ENCODE measurements at places on chromosomes 7 and 10.

DNA sequence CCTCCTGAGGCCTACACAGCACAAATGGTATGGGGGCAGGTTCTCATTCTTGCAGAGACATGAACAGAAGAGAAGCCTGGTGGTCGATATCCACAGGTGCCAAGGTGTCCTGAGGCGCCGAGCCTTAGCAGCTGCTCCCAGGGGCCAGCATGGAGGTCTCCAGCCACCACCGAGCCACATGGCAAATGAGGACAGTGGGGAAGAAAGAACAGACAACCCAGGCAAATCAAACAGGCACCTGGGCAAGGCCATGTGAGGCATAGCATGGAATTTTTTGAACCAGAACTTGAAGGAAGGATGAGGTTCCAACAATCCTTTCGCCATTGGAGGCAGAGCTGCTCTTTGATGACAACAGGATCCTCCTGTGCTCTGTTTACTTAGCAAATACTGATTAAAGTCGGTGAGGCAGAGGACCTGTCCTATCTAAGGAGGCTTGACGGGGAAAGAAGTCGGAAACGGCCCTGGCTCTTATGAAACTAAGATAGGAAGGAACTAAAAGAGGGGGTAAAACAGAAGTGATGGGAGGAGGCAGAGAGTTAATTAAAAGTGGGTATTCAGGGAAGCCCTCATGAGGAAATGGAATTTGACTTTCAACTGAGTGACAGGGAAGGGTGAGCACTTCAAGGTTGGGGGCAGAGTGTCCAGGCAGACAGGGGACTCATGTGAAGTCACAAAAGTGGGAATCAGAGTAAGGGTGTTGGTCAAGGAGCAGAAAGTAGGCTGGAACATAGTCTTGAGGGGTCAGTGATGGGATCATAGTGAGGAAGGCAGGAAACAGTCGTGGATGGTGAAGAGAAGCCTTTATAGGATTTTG lies 8.6 kb upstream of the CALML3 start:
- DNase-seq: no peak

DNA sequence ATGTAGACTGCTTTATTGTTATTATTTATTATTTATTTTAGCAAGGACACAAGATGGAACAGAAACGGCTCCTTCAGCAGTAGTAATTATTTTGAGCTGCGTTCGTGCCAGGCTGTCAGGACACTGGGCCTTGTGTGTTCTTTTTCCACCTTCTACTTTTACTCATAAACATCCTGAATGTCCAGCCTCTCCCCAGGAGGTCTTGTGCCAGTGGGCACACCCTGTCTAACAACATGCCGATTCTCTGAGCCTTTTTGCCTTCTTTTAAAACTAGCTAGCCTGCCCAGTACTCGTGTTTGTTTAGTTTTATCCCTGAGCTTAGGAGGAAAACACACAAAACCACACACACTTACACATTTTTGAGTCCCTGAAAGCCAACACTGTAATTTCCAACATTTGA lies 1.2 kb downstream of the SCIN start:
- no peak for DNase-seq

GRCh38 chr7:8152489-8153192 lies 109.3 kb downstream of the ICA1 start:
- no peak for DNase-seq

GRCh38 chr10:30231071-30231652 lies 117.9 kb downstream of the MTPAP start:
- no peak for DNase-seq

DNA sequence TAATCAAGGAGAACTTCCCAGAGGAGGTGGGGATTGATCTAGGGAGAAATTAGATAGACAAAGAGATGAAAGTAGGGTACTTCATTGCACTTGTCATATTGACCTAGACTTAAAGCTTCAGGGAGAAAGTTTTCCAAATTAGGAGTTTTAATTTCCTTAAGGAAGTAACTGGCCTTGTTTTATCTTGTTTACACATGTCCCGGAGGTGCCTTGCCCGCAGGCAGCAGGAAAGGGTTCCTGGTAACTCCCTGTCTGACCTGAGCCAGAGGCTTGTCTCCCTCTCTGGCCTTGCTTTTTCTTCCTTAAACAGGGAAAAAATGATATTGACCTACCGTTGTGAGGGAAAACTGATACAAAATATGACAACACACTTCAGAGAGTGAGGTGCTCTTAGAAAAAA lies 181.6 kb downstream of the EVX1 start:
- DNase-seq: no peak

GRCh38 chr7:111162692-111163091 lies 71.8 kb downstream of the LRRN3 start:
- DNase-seq: no peak

GRCh38 chr10:5900247-5900646 lies 10.2 kb downstream of the FBH1 start:
- no peak for DNase-seq

GRCh38 chr10:110407301-110408170 lies 90.2 kb upstream of the DUSP5 start:
- DNase-seq: no peak

GRCh38 chr10:126131341-126131740 lies 235.0 kb downstream of the FANK1 start:
- DNase-seq: peak; percentile 56

DNA sequence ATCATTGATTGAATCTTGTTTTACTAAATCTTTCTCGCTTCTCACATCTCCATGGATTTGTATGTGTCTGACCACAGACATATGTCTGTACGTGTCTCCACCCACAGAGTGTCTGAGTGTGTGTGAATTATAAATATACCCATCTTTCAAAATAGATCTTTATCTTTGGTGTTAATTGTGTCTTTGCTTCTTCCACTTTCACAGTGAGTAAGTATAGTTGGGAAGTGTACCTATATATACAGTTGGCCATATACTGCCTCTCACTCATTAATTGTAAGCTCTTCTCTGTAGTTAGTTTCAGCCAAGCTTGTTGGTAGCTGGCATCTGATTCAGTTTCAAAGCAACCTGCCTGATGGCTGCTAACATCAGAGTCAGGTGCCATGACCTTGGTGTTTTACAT lies 18.4 kb downstream of the EEPD1 start:
- DNase-seq: no peak

GRCh38 chr7:30901856-30902255 lies 9.8 kb upstream of the AQP1 start:
- DNase-seq: no peak

DNA sequence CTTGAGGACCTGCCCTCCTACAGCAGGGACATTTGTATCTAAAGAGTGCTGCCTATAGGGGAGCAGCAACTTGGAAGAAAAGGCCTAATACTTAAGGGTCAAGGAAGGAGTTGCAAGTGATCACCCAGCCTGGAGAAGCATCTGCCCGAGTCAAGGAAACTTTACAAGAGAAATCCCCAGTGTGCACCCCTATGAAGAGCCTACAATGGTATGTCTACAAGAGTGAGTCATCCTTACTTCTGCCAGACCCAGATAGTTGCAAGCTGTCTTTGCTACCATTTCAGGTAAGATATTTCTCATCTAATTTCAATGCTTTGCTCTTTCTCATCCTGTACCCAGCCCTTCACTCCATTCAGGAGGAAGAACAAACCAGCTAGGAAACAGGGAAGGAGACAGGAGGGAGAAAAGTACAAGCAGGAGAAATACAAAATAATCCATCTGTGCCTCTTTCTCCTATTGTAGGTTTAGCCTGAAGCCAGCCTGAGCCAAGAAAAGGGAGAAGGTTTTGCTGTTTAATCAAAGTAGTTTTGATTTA lies 34.4 kb upstream of the AGR3 start:
- DNase-seq: peak; percentile 33

DNA sequence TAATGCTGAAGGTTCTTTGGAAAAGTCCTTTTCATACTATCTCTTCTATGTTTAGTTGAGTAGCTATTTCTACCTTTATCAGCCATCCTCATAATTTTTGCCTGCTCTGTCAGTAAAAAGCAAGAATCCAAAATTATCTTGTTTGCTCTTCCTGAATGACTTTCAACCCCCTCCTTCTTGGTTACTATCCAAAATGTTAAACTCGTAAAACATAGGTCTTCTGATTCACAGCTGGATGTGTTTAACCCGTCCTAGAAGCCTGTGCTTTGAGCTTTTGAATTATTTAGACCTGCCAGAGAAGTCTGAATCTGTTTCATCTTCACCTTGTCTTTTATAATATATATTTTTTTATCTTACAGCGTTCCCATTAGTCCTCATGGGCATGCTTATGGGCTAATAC lies 136.4 kb upstream of the MDFIC start:
- no peak for DNase-seq

GRCh38 chr7:84138411-84138810 lies 56.2 kb downstream of the SEMA3A start:
- no peak for DNase-seq

- DNase-seq: no peak
Measured at GRCh38 chr7:123004931-123005330, 9.4 kb upstream of the TAS2R16 start.

DNA sequence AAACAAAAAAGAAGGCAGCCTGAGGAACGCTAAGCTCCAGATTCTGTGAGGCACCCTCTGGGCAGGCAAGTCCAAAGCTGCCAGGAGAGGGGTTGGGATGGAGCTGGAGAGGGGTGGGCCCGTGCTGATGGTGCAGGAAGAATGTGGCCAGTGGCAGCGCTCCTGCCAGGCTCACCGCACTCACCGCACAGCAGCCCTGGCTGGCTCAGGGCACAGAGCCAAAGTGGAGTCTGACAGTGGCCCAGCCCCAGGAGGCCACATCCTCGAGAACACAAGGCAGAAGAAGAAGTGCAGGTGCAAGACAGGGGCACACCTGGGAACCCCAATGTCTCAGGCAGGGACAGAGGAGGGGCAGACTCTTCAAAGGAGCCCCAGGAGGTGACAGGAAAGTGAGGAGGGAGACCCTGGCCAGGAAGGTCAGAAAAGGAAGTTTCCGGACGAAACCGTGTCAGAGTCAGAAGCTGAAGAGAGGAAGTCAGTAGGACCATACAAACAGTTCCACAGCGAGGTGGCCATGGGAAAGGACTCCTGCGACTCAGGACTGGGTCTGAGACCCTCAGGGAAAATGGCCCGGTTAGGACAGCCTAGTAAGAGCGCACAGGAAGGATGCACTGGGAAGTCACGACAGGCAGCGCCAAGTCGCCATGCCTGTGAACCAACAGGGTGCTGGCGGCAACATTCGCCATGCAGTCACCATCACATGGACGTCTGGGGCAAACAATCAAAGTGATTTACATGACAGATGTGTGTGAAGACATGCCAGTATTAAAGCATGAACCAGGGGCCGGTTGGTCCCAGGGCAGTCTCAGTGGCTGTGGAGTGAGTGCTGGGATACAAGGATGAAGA lies 54.4 kb downstream of the COBL start:
- no peak for DNase-seq

GRCh38 chr10:97553575-97554031 lies 19.0 kb upstream of the ANKRD2 start:
- peak; percentile 57 for DNase-seq

- DNase-seq: no peak
Measured at GRCh38 chr10:110149259-110149658, 58.1 kb upstream of the MXI1 start.

- DNase-seq: peak; percentile 72
Measured at GRCh38 chr10:62057359-62057758, 155.9 kb downstream of the ARID5B start.

GRCh38 chr10:16437540-16437894 lies 707 bp downstream of the PTER start:
- DNase-seq: no peak

DNA sequence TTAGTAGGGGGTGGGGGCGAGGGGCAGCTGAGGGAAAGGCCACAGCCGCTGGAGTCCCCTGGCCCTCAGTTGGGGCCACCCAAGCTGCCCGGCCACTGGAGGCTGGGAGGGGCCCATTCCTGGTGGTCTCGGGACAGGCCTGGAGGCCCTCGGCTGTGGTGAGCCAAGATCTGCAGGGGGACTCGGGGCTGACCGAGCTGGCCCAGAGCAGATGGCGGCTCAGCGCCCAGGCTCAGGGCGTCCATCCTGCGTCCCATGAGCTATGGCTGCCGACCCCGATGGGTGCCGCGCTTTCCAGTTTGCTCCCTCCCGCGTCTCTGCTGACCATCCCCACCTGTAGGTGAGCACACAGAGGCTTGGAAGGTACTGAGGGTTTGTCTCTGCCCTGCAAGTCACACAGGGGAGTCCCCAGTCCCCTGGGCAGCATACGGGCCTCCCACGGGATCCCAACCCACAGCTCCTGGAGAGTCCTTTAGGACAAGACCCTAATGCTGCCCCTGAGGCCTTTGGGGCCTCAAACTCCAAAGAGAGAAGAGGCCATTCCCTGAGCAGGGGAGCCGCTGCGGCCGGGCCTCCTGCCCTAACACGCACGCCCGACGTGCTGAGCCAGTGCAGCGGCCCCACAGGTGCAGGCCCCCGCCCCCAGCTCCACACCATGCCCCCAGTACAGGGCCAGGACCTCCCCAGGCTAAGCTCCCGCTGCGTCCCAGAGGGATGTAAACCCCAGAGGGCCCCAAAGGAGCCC lies 107.2 kb downstream of the MICALL2 start:
- no peak for DNase-seq

- DNase-seq: no peak
Measured at GRCh38 chr7:16755397-16755796, 1.8 kb downstream of the TSPAN13 start.

DNA sequence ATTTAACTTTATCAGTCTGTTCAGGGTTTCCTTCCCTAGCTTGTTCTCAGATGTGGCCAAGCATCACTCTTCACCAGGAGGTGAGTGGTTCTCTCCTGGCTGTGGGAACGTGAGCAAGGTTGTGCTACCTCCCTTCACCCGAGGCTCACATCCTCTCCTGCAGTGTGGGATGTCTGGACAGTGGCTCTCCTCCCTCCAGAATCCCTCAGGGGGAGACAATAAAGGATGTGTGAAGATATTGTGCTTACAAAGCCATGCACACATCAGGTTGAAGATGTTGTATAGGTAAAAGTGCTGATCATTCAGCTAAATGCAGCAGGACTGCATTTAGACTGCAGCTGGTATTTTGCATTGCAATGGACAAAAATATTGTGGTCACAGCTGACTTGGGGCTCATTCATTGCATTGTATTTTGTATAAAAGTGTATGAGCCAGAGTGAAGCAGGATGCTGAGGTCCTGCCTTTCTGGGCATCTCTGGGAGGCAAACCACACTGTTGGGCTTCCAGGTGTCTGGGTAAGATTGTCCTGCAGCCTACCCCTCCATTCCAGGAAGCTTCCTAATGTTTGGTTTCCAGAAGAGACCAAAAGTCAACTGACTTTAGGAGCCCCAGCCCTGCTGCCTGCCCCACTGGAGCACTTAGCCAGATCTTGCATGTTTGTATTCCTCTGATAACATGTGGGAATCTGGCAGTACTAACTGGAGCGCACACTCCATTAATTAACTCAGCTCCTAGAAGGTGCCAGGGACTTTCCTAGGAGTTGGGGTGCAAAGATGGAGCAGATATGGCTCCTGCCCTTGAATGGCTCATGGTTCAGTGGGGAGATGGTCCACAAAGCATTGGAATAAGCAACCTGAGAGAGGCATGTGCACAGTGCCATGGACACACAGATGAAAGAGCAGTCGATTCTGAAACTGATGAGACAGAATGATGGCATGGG lies 292.5 kb upstream of the ZNF32 start:
- no peak for DNase-seq

Data from stromal cell of bone marrow (primary cell).